T-cell (primary cell): ENCODE measurements at places on chromosomes 3 and 15. TPM values are rescaled to one million over a fixed set of nuclear protein-coding genes. Genes with fewer than 3 reads are reported as not detected.

APOD gene
- total RNA-seq = not detected

CATSPER2 gene
- total RNA-seq = 10.5 TPM

DNA sequence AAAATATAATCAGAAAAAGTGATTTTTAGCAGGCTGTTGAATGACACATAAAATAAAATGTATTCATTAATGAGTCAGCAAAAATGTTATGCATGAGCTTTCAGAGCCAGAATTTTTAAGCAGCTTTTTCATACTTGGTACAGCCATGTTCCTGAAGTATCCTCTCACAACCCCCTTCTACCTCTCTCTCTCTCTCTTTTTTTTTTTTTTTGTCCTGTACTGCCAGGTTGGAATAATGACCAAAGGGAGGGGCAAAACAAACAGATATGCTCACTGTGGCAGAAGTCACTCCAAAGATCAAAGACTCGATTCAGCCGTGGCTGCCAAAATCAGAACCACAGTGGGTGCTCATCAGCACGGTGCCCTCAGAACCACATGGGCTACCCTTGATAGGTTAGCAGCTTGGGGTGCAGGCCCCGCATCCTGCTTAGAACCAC is 383.0 kb downstream of the ZBTB20 start:
- no peak for DNase-seq

- DNase-seq = no peak
These were observed 1.2 kb downstream of the GABRB3 start for GRCh38 chr15:26771578-26772153.

GRCh38 chr15:99385865-99386264 is 134.6 kb downstream of the LRRC28 start:
- no peak for DNase-seq
